NCI-H2081 treated with DMSO at 0.1 percent for 48 hours (cell line): ENCODE measurements at places on chromosomes 3 and 15.

GRCh38 chr3:65625305-65625704, 413.4 kb downstream of the MAGI1 start:
- DNase-seq = no peak

DNA sequence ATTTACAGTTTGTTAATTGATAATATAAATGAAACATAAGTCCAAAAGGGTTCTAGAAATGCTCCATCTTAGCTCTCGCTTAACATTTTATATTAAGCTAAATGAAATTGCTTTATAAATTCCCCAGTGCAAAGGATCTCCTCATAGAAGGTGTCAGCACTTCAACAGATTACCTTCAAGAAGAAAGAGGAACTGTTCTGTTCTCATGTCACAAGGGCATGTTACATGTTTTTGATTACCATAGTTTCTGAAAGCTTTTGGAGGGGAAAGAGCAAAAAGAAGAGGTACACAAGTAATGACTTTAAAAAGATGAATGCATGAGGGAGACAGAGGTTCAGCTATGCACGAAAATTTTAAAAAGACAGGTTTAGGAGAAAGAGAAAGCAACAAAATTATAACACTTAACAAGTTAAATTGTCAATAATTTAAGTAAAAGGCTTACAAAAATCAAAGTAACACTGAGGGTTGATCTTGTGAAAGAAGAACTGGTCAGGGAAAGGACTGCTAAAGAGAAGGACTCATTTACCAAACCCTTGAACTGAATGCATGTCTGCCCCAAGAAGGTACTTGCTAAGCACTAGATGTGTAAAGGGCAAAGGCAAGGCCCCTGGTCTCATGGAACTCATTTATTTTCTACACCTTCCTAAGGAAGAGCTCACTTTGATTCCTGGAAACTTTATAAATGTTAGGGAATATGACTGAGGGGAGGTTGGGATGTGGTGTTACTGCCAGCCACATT, 45.1 kb downstream of the CCDC191 start:
- DNase-seq = no peak

DNA sequence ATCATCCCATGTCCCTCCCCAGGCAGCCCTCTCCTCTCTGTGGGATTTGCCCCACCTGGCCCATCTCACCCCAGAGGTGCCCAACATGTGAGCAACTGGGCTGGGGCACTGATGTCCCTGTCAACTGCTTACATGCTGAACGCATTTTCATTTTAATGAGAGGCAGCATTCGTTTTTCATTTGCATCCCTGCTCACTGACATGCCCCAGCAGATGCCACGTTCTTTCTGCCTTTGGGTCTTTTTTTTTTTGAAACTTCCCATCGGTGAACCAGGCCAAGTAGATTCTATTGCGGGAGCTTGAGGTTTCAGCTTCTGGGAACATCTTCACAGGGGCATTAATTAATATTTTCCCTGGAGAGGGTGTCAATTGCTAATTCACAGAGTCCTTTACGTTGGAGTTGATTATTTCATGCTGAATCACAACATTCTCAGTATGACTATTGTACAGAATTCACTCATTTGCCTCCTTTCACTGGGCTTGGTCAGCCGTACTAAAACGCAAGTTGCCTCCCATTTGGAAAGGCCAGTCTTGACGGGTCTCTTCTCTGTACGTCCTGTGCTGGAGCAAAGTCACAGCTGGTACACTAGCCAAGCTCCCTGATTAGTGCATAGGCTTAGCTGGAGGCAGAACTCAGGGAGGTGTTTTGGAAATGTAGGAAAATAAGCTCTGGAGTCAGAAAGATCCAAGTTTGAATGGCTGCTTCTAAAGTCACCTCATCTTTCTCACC, 69.8 kb downstream of the CHRNA7 start:
- DNase-seq = no peak

GRCh38 chr3:169133178-169134161, 530.0 kb downstream of the MECOM start:
- no peak for DNase-seq

GRCh38 chr15:73564255-73564654, 68.9 kb downstream of the NPTN start:
- no peak for DNase-seq
